ENCODE measurements at places on chromosomes 3 and 15. TPM values are rescaled to one million over a fixed set of nuclear protein-coding genes. Genes with fewer than 3 reads are reported as not detected.

- DNase-seq, result no peak
Measured at GRCh38 chr3:31790193-31791089, 190.6 kb downstream of the OSBPL10 start.

DNA sequence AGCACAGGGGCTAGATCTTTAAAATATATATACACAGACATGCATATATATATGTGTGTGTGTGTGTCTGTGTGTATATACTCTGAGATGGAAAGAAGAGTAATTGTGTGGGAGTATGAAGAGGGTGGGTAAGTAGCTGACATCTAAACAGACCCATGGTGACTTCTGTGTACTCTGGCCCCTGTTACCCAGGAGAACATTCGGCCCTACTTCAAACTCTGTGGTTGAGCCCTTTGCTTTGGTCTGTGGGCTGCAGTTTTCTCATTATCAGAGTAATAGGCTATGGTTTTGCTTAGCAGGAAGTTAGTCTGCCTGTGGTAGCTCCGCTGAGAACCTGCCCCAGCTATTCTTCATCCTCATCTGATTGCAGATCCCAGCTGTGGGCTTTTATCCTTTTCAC is 141.4 kb downstream of the RBPMS2 start:
- no peak for DNase-seq

DNA sequence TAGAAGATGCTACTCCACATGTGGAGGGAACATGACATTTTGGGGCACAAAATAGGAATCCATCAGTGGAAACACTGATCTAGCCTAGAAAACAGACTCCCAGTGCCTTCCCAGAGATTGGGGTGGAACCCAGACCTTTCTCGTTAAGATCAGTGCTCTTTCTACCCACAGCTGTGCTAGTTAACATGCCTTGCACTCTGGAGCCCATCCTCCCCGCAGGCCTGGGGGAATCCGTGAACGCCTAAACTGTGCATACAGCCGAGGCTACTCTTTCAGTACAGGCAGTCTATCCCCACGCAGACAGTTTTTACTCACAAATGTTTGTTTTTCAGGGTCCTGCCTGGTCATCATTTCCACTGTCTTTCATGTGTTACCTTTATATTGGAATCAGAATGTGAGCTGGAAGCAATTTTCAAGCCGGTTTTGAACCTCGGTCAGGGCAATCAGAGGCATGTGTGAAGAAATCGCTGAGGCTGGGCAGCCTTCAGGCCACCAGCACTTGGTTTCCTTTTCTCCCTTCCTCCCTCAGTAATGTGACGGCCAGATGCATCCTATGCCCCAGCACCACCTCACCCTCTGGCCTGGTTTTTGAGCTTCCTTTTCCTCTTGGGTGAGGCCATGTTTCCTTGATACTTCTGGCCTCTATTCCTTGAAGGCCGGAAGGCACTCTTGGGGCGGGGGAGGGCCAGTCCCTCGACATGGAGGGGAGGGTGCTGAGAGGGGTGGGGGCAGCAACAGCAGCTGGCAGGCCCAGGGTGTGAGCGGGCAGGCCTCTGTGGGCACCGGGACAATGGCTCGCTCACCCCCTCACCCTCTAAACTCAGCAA is 123.6 kb upstream of the GALNT15 start:
- DNase-seq, result no peak

DNA sequence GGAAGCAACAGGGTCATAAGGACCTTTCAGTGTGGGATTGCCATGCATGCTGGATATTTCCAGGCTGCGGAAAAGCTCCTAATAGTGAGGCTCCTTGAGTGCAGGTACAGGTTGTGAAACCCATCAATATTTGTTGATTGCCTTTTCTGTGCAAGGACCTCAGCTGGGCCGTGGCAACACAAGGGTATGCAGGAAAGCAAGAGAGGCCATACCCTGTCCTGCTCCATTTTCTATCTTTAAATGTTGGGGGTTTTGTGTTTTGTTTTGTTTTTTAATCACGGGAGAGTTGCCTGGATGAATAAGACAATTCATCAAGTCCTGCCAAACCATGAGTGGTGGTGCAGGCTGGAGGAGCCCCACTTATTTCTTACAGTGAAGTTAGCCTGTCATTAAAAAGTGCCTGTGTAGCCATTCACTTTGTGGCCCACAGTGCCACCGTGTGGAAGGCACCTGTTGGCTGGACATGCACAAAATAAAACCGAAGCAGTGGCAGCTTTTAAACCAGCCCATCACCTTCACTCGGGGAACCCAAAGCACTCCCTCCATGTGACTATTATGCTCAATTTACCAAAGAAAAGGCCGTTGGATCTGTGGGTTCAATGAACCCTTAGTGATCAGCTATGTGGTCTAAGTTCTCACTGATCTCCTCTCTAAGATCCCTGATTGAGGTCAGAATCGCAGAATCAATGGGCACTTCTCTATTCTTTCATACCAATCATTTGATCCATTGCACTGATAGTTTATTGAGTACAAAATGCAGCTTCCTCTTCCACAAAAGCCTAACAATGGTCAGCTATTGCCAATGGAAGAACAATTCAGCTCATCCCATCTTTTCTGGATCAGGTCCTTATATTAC is 42.2 kb downstream of the CLDN18 start:
- no peak for DNase-seq

- no peak for DNase-seq
Measured at GRCh38 chr3:141379250-141379966, 11.1 kb downstream of the ZBTB38 start.

- peak; percentile 13 for DNase-seq
Measured at GRCh38 chr3:32780071-32780734, 37.6 kb upstream of the TRIM71 start.

GRCh38 chr15:58369261-58369701 is 62.5 kb upstream of the LIPC start:
- DNase-seq, result no peak

DNA sequence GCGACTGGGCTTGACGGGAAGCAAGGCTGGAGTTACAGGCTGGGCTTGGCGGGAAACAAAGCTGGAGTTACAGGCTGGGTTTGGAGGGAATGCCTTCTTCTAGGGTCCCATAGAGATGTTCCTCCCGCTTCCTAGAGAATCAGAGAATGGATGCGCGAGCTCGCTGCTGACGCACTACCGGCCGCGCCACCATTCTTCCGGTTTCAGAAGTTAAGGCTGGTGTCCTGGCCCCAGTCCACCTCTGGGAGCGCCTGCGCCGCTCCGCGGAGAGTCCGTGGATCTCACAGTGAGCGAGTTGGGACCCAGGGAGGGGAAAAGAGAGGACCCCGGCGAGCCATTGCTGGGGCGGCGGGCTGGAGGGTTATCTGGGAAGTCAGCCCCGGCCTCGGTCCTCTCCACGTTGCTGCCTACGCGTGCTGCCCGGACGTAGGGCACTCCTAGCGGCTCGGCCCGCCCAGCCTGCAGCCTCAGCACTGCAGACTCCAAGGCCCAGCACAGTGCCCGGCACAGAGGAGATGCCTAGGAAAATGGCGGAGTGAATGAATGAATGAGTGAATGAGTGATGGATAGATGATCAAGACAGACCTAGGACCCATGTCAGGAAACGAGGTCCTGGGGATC is at the start of gene ZNF502:
Gene ZNF502 (plus strand): TSS at position 206 of the 621 bp plus-strand sequence. CDS start 7,602 bp downstream, outside the sequence.
- DNase-seq, result peak; percentile 93

DNA sequence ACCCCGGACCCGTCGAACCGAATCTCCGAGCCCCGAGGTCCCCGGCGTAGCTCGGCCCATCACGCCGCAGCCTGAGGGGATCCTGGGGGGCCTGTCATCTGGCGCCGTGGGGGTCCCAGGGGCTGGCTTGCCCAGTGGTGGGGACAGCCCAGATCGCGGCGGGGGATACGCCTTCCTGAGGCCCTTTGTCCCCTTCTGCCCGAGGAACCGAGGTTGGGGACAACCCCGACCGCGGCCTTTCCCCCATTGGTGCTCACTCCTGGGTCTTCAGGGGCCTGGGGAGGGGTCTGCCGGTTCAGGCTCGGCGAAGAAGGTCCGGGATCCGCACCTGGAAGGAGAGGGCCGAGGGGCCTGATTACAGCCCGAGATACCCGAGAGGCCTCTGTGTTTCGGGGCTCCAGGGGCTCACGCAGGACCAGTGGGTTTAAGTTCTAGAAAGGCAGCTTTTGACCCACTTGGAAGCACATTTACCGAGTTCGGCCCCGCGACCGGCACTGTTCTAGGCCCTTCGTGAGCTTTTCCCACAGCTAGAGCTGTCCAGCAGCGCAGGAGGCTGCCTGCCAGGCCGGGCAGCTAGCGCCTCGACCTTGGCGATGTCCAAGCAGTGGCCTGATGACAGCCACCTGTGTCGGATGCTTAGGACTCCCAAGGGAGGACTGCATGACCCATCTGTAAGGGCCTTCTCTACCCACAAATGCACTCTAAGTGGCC is 504 bp downstream of the ABHD2 start:
- peak; percentile 70 for DNase-seq

- peak; percentile 56 for DNase-seq
Measured at GRCh38 chr15:89089316-89090230, 1.3 kb downstream of the ABHD2 start.

DNA sequence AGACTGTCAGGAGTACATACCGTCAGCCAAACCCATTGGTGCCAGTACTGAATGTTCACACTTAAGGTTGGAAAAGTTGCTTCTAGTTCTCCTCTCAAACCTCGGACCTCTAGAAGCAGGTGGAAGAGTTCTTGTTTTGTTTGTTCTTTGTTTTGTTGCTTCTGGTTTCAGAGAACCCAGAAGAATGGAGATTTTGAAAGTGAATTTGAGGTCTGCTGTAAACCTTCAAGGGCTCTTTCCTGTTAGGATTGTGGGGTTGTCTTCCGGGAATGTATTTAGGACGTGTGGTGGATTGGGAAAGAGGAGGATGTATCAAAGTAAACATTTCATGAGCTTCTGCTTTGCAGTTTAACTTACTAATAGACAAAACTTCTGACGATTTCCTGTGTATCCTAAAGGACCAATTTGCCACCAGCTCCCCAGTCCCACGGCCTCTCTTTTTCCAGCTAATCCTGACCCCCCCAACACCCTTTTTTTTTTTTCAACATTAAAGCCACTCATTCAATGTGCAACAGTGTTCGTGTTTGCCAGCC is 50.3 kb downstream of the FILIP1L start:
- no peak for DNase-seq

DNA sequence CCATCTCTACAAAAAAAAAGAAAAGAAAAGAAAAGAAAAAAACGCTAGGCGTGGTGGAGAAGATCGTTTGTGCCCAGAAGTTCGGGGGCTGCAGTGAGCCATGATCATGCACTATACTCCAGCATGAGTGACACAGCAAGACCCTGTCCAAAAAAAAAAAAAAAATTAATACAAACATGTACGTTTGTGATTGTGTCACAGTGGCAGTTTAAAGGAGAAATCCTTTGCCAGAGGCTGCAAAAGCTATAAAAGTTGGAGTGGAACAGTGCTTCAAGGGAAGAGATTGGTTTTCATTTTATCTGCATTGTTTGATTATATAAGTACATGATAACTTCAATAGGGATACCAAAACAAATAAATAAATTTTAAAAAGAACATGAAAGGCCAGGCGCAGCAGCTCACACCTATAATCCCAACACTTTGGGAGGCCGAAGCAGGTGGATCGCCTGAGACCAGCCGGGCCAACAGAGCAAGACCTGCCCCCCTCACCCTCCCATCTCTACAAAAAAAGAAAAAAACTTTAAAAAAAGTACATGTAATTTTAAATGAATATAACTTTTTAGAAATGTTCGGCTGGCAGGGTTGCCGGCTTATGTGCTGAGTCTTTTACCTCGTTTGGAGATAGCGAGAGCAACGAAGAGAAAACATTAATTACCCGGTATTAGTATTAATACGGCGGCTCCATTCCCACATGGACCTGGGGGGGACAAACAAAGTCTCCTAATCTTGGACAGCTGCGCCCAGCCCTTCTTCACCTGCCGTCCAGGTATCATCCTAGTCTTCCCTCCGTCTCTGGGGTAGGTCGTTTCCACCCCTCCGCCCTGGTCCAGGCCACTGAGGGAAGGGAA is 573 bp upstream of the DIS3L start:
- no peak for DNase-seq

GRCh38 chr3:104273046-104273649 is 1093.6 kb upstream of the ALCAM start:
- DNase-seq, result no peak

DNA sequence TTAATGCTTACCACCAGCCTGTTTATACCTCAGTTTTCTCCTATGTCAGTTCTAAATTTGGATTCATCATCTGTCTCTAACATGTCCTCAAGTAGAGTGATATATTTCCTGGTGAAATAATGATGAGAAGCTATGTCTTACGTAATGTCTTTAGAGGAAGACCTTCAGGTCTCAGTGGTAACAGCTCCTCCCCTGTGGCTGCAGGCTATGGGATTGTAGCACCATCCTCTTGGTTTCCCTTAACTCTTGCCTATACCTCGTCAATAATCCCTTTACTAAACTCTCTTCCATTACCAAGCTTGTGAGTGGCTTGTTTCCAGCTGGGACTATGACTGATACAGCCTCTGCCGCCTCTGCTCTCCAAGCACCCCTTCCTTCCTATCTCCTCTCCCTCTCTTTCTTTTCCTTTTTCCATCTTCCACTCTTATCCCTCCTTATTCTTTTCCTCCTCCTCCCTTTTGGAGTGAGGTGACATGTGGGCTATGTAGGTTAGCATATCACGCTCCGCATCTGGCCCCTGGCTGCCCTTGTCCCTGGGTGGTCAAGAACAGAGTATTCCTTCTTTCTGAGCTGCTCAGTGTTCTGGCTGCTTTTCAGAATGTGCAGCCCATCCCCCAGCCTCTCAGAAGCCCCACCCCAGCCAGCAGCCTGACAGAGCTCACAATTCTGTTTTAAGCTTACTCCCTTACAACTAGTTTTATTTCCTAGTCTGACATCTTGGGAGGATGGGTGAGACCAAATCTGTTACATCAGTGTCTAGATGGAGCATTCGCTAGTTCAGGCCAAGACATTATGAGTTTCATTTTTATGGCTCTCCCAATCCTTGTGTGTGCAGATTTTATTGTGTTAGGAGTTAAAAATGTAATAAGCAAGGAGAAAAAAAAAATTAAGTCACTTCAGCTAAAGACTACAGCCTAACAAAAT is 75.0 kb upstream of the RNU6-1 start:
- peak; percentile 92 for DNase-seq

- DNase-seq, result no peak
Measured at GRCh38 chr15:85403745-85404144, 23.3 kb downstream of the AKAP13 start.

DNA sequence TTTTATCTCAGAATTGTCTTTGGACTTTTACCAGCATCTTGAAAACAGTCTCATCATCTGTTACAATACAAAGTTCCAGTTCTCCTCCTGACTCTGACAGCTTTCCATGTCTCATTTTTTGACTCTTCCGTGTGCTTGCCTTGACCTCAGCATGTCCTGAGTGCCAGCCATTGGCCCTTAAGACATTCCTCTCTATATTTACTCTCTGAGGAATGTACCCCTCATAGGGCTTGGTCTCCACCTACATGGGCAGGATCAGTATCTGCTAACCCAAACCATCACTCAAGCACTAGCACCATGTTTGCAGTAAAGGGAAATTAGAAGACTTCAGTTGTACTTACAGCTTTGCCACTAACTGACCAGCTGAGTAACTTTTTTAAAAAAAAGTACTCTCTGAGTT is 16.2 kb downstream of the ANKUB1 start:
- no peak for DNase-seq

- DNase-seq, result peak; percentile 78
Measured at GRCh38 chr3:181694805-181695660, 16.7 kb upstream of the SOX2 start.

Gene NR1I2
- total RNA-seq, result not detected

Gene FBXO40
- not detected for total RNA-seq

Gene OCA2
- not detected for total RNA-seq

Gene FEZF2
- total RNA-seq, result not detected

All from sigmoid colon (tissue), 7 donors.